Right lobe of liver (tissue), 6 donors: ENCODE measurements at places on chromosomes 13 and 19.
A peak's percentile ranks its signal among the peaks of the same experiment; 100 is the strongest.

GRCh38 chr13:77176350-77176749 is 149.4 kb upstream of the FBXL3 start:
- no peak for DNase-seq

GRCh38 chr19:30752876-30753275 is 380.7 kb downstream of the ZNF536 start:
- no peak for DNase-seq

DNA sequence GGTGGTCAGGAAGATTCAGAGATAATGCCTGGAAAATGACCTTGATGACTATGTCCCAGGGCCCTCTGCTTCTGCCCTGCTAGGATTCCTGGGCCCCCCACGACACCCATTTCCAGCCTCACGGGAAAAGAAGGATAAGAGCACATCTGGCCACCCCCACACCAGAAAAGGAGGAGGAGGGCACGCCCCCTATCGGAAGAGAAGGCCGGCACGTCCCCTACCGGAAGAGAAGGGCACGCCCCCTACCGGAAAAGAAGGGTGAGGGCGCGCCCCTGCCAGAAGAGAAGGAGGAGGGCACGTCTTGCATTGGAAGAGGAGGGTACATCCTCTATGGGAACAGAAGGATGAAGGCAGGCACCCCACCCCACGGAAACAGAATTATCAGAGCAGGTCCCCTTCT is 84.3 kb downstream of the IER2 start:
- peak; percentile 63 for DNase-seq

DNA sequence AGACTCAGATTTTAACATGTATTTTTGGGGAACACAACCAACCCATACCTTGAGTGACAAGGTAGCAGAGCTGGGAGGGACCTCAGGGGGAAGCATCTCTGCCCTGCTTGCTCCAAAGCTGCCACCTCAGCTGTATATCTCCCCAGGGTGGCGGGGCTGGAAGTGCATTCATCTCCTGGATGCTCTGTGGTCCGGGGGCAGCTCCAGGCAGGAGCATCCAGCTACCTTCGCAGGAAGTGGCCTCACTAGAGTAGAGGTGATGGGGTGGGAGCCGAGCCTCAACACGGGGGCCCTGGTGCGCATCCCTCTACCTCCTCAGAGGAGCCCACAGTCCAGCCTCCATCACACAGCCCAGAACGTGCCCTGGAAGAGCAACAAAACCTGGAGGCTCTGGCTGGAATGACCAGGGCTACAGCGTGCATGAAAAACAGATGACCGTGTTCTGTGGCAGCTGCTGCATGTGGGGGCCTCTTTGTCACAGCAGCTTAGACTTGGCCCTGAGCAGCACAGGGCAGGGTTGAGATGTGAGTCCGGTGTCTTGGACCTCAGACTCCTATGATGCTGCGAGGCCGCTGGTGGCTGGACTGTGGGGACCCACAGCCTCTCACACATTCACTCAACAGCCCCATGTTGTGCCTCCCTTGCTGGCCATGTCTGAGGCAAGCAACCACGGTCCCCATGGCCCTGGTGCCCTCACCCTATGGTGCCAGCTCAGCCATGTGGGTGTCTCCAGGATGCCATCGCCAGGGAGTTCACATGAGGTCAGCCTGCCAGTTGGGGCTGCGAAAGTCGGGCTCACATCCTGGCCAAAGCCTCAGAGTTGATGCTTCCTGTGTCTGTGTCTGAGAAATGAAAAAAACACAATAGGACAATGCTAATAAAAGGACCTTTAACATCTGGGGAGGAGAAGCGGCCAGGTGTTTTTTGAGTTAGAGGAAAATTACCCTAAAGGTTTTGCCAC is 17.1 kb upstream of the GAS6 start:
- no peak for DNase-seq

GRCh38 chr13:110274687-110275086 is 32.3 kb downstream of the COL4A1 start:
- no peak for DNase-seq

- no peak for DNase-seq
Observed at GRCh38 chr13:47220453-47221140, 323.7 kb upstream of the HTR2A start.

DNA sequence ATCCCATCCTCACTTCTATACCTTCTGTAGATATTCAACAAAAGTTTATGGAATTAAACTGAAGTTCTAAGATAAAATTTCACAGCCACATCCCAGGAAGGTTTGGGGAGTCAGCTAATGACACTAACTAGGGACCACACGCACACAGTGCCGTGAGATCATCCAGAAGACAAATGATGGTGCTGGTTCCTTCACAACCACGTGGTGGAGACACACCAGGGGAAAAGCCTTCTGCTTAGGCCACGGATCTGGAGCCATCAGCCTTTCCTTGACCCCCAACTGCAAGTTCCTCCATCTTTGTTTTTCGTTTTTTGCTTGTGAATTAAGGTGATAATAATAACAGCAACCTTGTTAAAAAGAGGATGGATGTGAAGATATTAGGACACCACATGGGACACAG is 241.6 kb upstream of the MAB21L1 start:
- no peak for DNase-seq

GRCh38 chr13:23794267-23795161 is 94.7 kb downstream of the MIPEP start:
- DNase-seq, result no peak

GRCh38 chr13:55000043-55000442 is 1971.4 kb downstream of the OLFM4 start:
- no peak for DNase-seq

GRCh38 chr19:51687791-51688670 is 5.1 kb upstream of the SPACA6 start:
- no peak for DNase-seq

DNA sequence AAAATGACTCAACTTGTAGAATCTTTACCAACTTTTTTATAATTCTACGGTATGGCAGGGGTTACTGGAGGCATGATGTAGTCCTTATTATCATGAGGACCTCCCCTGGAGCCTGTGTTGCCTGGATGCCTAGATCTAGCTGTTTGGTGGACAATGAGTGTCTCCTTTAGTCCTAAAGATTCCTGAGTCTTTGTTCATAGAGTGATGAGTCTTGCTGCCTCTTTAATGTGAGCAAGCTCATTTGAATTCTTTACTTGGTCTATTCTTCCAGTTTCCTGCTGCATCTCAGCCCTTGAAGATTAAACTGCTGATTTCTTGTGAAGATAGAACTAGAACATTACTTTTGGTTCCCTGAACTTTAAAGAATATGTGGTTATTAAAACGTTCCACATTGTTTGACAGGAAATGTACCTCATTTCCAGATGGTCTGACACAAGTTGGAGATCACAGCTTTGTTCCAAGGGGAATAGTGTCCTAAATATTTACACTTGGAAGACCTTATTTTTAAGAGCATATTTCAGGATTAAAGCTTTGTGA is 51.9 kb downstream of the SLAIN1 start:
- DNase-seq, result no peak

GRCh38 chr19:15820646-15821045 is 5.2 kb upstream of the OR10H1 start:
- DNase-seq, result no peak

GRCh38 chr13:19633479-19634255 is at the start of gene MPHOSPH8:
TSS of gene MPHOSPH8 (plus strand) at chr13:19633659. CDS start at chr13:19633749, 90 bp downstream.
- peak; percentile 96 for DNase-seq

GRCh38 chr19:5948752-5949564 is 29.0 kb downstream of the RANBP3 start:
- no peak for DNase-seq

- peak; percentile 60 for DNase-seq
Observed at GRCh38 chr19:49807904-49808675, 5.0 kb downstream of the FUZ start.

DNA sequence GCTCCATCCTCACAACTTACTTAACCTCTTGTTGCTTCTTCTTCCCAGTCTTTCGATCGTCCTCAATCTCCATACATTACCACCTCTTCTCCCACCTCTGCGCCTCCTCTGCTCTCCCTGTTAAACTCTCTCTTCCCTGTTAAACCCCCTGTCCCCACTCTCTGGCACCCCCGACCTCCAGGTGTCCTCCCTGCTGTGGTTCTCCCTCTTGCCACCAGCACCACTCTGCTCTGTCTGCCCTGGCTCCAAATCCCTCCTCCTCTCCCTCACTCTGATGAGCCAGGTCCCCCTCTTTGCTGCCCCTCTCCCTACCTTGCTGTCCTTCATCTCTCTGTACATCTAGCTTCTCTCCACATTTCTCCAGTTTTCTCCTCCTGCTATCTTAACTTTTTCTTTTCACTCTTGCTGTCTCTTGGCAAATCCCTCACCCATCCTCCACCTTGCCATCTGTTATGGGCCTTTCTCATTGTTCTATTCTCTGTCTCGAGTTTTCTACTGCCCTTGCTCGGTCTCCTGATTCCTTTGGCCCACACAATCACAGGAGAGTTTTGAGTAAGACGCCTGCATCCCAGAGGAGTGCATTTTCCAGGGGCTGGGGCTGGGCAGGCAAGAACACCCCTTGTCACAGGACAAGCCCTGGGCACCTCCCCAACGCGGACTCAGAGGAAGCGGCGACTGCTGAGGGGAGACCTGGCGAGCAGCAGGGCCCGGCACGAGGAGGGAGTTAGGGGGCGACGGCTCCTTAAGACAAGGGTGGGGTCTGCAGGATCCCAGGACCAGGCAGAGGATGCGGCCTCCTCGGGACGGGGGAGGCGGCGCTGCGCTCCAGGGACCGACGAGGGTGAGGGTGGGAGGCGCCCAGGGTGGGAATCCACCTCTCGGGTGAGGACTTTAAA is 21.4 kb upstream of the ERVV-1 start:
- DNase-seq, result peak; percentile 26

GRCh38 chr13:91630946-91631345 is 232.5 kb downstream of the GPC5 start:
- DNase-seq, result no peak

DNA sequence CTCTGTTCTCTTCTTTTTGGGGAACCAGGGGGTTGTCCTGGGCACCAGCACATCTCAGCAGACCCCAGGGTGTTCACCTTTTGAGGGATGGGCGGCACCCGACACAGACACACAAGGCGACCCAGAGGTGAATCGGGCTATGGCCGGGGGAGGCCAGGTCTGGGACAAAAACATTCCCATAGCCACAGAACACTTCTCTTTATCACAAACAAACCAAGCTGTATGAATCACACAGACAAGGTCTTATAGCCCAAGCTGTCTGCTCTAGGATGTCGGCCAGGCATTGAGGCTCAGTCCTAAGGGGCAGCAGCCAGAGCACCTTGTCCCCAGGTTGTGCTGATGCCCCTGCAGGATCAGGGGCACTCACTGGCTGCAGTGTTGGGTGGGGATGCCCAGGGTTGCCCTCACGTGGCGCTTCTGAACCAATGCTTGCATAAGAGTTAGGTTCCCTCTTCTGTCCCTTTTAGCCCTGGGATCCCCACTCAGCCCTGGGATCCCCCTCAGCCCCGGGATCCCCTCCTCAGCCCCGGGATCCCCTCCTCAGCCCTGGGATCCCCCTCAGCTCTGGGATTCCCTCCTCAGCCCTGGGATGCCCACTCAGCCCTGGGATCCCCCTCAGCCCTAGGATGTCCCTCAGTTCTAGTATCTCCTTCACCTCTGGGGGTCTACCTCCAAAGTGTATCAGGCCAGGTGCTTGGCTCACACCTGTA is 26.9 kb downstream of the MAU2 start:
- DNase-seq, result no peak

DNA sequence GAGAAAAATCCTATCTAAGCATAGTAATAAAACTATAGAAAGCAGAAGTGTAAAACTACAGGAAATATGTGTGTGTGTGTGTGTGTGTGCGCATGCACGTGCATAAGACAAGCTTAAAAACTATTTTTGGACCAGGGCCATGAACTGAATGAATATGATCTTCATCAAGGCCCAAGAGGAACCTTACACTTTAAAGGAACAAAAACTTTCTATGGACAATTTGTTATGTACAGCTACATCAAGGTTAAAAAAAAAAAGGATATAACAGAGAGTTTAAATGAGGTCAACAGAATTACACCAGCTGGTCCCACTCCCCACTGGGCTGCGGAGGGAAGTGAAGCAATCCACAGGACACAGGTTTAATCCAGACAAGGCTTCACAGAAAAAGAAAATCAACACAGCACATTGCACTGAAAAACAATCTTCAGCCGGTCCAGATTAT is 151.1 kb downstream of the LHFPL6 start:
- DNase-seq, result no peak

- DNase-seq, result no peak
Observed at GRCh38 chr13:87536899-87537298, 134.3 kb upstream of the SLITRK5 start.

GRCh38 chr19:7916103-7916954 is 1.7 kb downstream of the TGFBR3L start:
- DNase-seq, result peak; percentile 62

DNA sequence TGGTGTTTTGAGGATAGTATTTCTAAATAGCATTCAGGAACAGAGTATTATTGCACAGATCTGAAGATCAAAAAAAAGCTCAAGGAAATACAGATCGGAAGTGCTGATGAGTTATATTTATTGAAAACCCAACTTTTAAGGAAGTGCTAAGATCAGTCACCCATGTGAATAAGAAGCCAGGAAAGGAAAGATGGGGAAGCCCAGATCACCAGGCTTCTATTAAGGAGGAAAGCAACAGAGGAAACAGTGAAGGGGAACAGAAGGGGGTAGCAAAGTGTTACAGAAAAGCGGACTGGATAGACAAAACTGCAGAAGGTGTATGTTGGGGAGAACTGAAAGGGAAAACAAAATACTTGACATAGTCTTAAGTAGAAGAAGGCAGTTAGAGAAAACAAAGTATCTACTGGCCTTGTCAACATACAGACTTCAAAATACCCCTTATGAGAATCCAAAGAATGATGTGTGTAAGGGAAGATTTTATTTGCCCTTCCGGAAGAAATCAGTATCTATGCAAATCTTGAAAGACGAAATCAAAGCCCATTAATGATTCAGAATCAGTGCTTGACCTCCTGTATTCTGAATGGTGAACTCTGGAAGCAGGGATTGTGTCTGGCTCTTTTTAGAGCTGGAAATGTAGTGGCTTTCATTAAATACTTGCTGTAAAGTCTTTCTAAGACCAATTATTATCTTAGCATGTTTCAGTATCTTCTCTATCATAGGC is 12.1 kb downstream of the UFM1 start:
- no peak for DNase-seq

DNA sequence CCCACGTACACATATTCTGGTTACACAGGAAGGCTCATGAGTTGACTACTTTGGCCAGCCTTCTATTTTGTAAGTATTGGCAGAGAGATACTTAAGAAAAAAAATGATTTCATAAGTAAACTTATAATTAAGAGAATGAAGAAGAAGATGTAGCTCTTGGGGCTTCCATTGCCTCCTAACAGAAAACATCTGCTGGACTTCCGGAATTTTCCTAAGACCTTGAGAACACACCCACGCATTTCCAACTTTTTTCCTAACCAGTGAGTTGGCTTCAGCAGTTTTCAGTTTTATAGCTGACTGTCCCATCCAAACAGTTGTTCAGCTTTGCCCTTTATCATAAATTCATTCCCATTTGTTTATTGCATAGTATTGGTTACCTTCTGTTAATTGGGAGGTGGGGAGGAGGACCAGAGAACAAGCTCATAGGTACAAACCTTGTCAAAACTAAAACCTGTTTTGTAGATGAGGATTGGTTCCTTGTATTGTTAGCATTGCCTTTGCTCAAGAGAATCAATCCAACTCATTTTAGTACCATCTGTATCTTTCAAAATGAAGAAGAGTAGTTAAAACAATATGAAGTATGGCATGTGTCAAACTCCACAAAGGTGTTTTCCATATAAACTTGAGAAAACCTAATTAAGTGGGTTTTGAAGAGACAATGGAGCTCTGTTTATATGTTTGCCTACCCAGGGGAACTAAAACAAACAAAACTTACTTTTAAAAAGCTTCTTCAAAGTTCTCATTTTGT is 93.9 kb downstream of the COL4A2 start:
- DNase-seq, result no peak
